ENCODE measurements at places on chromosomes 2 and 18. TPM values are rescaled to one million over a fixed set of nuclear protein-coding genes. Genes with fewer than 3 reads are reported as not detected.

DNA sequence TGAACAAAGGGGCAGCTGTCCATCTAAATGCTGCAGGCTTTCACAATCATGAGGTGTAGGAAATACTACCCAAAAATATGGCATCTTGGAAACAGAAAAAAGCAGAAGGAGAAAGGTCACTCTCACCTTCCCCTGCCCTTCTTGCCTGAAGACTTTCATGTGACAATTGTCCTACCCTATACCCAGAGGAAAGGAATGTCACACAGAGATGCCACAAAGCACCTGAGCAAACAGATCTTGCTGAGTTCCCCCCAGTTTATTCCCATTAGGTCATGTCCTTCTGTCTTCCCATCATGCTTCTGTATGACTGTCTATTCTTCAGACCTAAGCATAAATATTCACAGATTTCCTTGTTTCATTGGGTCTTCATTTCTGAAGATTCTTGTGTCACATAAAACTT lies 116.6 kb upstream of the MSH6 start:
- H3K4me3 ChIP-seq = no peak overlapping the region
- H3K27ac ChIP-seq = no peak overlapping the region
- DNase-seq = no peak
- H3K27me3 ChIP-seq = no peaks in the 10 kb centered on the region
- H3K4me1 ChIP-seq = no peaks in the 10 kb centered on the region
- no peaks in the 10 kb centered on the region for H3K36me3 ChIP-seq

IL36G gene
- polyA plus RNA-seq = not detected

- H3K27ac ChIP-seq = no peak overlapping the region
- no peaks in the 10 kb centered on the region for H3K36me3 ChIP-seq
- no peaks in the 10 kb centered on the region for H3K4me1 ChIP-seq
- no peak for DNase-seq
- no peaks in the 10 kb centered on the region for H3K27me3 ChIP-seq
Measured at GRCh38 chr2:65415091-65415490, 17.3 kb downstream of the SPRED2 start.

GRCh38 chr2:181309586-181309985 lies 147.6 kb upstream of the ITGA4 start:
- DNase-seq = no peak
- no peaks in the 10 kb centered on the region for H3K4me1 ChIP-seq
- H3K36me3 ChIP-seq = no peaks in the 10 kb centered on the region
- H3K4me3 ChIP-seq = no peak overlapping the region

GATA6 gene
- 12.8 TPM for polyA plus RNA-seq

DNA sequence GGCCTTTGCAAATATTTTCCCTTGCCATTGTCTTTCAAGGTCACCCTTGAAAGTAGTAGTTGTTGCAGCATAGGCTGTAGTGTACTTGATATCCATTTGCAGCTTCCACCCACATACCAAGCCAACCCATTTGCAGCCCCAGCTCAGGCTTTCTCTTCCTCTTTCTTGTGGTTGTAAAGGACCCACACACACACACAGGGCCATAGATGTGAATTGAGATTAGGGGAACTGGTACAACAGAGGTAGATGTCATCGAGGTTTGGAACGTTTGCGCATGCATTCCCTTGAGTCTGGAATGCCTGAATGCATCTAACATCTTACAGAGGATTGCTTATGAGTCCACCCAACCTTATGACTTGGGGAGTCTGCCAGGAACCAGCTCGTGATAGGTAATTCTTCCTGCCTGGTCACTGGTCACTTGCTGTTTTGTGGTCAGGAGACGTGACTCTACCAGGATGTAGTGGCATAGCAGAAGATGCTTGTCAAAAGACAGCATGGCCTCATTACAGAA lies 91.9 kb downstream of the MRPS9 start:
- H3K4me1 ChIP-seq = no peaks in the 10 kb centered on the region
- H3K4me3 ChIP-seq = no peak overlapping the region
- no peaks in the 10 kb centered on the region for H3K36me3 ChIP-seq

GRCh38 chr2:185745864-185746859 lies 7.6 kb downstream of the FSIP2 start:
- H3K36me3 ChIP-seq = no peaks in the 10 kb centered on the region
- H3K4me3 ChIP-seq = no peak overlapping the region
- no peak for DNase-seq
- no peaks in the 10 kb centered on the region for H3K4me1 ChIP-seq

TEKT4 gene
- not detected for polyA plus RNA-seq

GNLY gene
- polyA plus RNA-seq = 13.9 TPM

DNA sequence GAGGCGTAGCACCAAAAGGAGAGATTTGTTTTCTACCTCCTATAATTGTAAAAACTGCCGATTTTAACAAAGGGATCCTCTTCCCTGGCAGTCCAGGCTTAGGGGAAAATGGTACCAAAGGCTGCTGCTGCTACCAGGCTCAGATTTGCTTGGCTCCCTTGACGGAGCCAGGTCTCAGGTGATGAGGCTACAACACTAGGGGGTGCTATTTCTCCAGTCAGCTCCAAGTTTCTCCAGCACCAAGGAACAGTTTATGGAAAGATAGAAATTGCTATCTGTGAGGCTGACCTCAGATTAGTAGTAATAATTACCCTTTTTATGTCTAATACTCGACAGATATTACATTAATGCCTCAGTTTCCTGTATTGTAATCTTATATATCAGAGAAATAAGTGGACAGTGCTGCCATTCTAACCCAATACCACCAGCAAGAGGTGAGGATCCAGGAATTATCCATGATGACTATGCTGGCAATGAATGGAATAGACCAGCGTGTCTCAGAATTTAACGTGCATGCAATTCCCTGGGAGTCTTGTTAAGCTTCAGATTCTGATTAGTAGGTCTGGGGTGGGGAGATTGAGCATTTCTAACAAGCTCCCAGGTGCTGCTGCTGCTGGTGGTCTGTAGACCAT lies 111.3 kb downstream of the ESCO1 start:
- H3K36me3 ChIP-seq = no peaks in the 10 kb centered on the region
- no peaks in the 10 kb centered on the region for H3K4me1 ChIP-seq
- no peaks in the 10 kb centered on the region for H3K27me3 ChIP-seq

DNA sequence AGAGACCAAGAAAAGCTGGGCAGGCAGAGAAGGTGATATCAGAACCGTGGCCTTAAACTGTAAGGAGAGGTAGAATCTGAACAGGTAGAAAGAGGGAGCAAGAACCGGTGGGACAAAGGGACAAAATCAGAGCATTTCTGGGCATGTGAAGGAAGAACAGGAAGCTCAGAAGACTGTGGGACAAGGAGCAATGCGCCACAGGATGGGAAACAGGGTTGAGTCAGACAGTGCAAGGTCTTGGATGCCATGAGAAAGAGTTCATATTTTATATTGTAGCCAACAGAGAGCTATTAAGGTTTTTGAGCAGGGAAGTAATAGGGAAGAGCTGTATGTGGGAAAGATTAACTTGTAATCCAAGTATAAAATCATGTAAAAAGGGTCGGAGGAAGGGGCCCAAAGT lies 106.4 kb upstream of the UGP2 start:
- H3K36me3 ChIP-seq = no peaks in the 10 kb centered on the region
- DNase-seq = no peak
- no peaks in the 10 kb centered on the region for H3K27me3 ChIP-seq

- DNase-seq = no peak
- H3K36me3 ChIP-seq = no peaks in the 10 kb centered on the region
- H3K27me3 ChIP-seq = no peaks in the 10 kb centered on the region
Measured at GRCh38 chr2:75253526-75253925, 54.2 kb upstream of the TACR1 start.

GAL3ST2 gene
- 4.2 TPM for polyA plus RNA-seq

- H3K36me3 ChIP-seq = no peaks in the 10 kb centered on the region
- H3K27ac ChIP-seq = no peak overlapping the region
- no peak for DNase-seq
- no peak overlapping the region for H3K4me3 ChIP-seq
- H3K4me1 ChIP-seq = no peaks in the 10 kb centered on the region
Measured at GRCh38 chr18:42141439-42141838, 186.4 kb downstream of the PIK3C3 start.

DNA sequence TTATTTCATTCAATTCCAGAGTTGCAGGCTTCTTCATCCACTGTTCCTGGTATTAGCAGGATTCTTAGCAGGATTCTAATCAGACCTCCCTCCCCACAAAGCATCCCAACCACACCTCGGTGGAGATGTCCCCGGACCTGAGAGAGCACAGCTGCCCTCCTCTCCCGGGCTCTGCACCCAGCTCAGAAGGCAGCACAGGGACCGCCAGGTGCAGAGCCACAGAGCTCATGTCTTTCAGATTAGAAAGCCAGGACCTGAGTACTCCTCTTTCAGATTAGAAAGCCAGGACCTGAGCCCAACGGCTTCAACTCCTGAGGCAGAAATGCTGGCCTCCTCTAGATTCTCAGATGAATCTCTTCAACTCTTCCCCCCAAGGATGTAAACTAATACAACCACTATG lies 152.3 kb downstream of the MYO5B start:
- peaks cover 8% of the 10 kb centered on the region for H3K4me1 ChIP-seq
- H3K4me3 ChIP-seq = no peak overlapping the region
- no peak for DNase-seq
- H3K27ac ChIP-seq = no peak overlapping the region
- no peaks in the 10 kb centered on the region for H3K27me3 ChIP-seq
- H3K36me3 ChIP-seq = no peaks in the 10 kb centered on the region

Measured in sigmoid colon (tissue), 7 donors.